Fibroblast of skin of scalp (primary cell): ENCODE measurements at places on chromosomes 1 and 21.
A peak's percentile ranks its signal among the peaks of the same experiment; 100 is the strongest.

GRCh38 chr1:116808200-116808847, 54.1 kb downstream of the CD2 start:
- no peak for DNase-seq

DNA sequence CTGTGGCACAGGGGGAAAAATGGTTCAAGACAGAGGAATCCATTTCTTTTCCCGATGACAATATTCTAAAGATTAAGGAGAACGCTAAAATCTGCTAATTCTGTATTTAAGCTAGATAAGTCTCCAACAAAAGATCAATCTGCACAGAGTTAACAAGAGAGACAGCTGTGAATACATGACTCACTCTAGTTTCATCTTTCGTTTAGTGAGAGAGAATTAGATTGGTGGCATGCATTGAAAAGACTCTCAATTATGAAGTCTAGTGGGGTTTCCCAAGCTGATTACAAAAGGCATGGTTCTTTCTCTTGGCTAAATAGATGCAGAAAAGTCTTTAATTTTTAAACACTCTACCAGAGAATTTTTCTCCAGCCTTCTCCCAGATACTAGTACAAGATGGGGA, 34.4 kb downstream of the CAPN9 start:
- peak; percentile 24 for DNase-seq

GRCh38 chr21:16283516-16283915, 553.7 kb downstream of the USP25 start:
- DNase-seq: no peak

GRCh38 chr1:93374334-93375106, 28.8 kb downstream of the DR1 start:
- no peak for DNase-seq

DNA sequence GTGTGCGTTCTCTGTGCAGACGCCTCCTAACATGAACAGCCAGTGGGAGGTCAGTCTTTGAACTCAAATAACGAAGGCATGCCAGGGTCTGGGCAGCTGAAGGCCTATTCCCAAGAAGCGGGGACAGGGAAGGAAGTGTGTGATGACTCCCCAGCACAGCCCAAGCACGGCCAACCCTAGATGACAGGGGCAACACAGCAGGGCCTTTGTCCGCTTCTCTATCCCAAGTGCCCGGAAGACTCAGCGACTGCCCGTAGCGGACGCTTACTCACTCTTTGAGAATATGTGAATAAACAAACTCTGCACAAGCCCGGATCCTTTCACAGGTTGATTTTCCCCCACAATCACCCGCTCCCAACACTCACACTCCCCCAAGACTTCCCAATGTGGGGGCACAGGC, 11.2 kb downstream of the C1orf198 start:
- DNase-seq: peak; percentile 55

DNA sequence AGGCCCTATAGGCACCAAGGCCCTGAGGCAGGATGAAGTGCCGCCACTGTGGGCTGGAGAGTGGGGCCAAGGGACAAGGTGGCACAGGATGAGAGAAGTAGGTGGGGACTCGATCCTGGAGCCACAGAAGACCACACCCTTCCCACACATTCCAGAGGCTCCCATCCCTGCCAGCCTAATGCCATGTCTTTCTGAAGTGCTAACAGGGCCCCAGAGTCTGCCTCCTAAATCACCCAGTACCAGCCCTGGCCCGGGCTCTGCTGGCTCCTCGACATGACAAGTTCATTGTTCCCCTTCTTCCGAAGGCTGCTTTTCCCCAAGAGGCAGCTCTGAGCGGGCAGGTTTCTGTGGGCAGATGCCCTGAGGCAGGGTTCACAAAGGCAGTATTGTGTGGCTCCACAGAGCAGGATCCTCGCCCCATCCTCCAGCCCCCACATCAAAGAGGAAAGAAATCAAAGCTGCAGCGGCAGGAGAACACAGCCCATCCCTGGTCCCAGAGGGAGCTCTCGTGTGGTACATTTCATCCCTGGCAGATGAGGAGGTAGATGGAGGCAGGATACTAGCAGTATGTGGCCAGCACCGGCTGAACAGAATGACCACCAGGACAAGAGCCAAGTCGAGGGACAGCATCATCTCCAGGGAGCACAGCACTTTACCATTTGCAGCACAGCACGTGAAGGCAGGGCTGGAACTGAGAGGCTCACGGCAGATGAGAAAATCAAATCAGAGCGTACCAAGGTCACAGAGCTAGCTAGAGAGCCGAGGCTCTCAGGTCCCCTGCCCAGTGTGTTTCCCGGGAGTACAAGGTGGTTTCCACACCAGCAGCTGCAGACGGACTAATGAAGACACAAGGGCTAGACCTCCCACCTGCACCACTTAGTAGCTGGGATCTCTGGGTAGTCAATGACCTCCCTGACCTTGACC, 64.8 kb downstream of the SYF2 start:
- no peak for DNase-seq

GRCh38 chr1:6130036-6130435, 50.1 kb downstream of the CHD5 start:
- no peak for DNase-seq

DNA sequence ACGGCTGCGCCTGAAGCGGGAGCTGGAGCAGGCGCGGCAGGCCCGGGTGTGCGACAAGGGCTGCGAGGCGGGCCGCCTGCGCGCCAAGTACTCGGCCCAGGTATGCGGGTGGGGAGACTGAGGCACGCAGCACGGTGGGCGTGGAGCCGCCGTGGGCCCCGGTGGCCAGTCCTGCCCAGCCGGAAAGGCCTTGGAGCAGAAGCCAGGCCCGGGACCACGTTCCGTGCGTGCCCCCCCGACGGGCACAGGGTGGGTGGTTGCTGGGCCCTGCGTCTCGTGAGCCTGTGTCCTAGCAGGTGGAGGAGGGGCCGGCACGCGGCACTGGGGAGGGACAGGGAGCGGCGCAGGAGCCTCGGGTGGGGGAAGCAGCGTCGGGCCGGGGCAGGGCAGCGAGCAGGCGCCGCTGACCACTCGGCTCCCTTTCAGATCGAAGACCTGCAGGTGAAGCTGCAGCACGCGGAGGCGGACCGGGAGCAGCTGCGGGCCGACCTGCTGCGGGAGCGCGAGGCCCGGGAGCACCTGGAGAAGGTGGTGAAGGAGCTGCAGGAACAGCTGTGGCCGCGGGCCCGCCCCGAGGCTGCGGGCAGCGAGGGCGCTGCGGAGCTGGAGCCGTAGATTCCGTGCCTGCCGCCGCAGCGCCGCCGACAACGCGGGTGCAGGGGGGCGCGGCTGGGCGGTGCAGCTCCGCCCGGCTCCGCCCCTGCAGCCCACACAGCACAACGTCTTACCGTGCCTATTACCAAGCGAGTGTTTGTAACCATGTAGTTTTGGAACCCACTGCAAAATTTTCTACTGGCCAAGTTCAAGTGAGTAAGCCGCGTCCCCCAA, 78.2 kb downstream of the SKI start:
- DNase-seq: no peak
